ENCODE measurements at places on chromosomes 4 and X.
A peak's percentile ranks its signal among the peaks of the same experiment; 100 is the strongest.

DNA sequence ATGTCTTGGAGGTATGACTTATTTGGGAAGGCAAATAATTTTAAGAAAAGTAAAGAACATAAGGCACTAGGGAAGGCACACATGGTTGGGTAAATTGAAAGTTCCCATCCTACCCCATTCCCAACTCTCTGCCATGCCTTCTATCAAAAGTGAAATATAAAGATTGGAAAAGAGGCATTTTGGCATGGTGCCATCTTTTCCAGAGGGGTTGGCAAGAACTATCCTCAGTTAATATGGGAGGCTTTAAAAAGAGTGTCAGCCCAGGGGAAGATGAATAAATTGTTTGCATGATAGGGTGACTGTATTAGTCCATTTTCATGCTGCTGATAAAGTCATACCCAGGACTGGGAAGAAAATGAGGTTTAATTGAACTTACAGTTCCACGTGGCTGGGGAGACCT lies 150.8 kb upstream of the BOD1L1 start:
- peaks cover 8% of the 10 kb centered on the region for H3K4me1 ChIP-seq
- H3K27ac ChIP-seq: no peak overlapping the region
- peaks cover 2% of the 10 kb centered on the region for H3K36me3 ChIP-seq
- DNase-seq: no peak
- H3K27me3 ChIP-seq: no peaks in the 10 kb centered on the region
- H3K4me3 ChIP-seq: no peak overlapping the region

- no peak overlapping the region for H3K27ac ChIP-seq
- no peaks in the 10 kb centered on the region for H3K4me1 ChIP-seq
- no peaks in the 10 kb centered on the region for H3K27me3 ChIP-seq
- H3K4me3 ChIP-seq: no peak overlapping the region
- DNase-seq: no peak
Observed at GRCh38 chrX:38318606-38319005, 8.7 kb downstream of the RPGR start.

DNA sequence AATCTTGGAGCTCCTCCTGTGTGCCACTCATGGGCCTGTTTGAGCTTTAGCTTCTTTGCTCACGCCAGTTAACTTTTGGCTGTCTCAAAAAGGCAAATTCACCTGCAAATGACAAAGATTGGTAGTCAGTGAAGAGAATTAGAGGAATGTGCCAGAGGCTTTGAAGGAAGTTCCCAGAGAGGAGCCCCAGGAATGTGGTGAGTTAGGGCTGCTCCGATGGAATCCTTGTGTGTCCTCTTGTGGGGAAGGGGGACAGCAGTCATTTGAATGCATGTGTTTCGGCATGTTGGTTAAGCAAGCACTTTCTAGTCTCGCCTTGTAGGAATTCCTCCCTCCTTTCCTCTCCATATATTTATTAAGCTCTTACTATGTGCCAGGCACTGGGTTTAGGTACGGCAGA lies 62.9 kb downstream of the ELF4 start:
- no peaks in the 10 kb centered on the region for H3K4me1 ChIP-seq
- H3K4me3 ChIP-seq: no peak overlapping the region
- DNase-seq: no peak
- H3K36me3 ChIP-seq: peaks cover 22% of the 10 kb centered on the region

DNA sequence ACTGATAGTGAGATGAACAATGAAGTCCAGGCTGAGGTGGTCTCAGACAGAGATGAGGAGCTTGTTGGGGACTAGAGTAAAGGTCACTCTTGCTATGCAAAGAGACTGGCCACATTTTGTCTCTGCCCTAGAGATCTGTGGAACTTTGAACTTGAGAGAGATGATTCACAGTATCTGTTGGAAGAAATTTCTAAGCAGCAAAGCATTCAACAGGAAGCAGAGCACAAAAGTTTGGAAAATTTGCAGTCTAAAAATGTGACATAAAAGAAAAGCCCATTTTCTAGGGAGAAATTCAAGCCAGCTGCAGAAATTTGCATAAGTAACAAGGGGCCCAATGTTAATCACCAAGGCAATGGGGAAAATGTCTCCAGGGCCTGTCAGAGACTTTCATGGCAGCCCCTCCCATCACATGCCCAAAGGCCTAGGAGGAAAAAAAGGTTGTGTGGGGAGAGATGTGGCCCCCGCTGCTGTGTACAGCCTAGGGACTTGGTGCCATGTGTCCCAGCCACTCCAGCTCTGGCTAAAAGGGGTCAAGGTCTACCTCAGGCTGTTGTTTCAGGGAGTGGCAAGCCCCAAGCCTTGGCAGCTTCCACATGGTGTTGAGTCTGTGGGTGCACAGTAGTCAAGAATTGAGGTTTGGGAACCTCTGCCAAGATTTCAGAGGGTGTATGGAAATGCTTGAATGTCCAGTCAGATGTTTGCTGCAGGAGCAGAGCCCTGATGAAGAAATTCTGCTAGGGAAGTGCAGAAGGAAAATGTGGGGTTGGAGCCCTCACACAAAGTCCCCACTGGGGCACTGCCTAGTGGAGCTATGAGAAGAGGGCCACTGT lies 262.8 kb downstream of the DKK2 start:
- DNase-seq: no peak
- H3K27ac ChIP-seq: no peak overlapping the region
- H3K4me1 ChIP-seq: no peaks in the 10 kb centered on the region
- H3K36me3 ChIP-seq: no peaks in the 10 kb centered on the region
- no peak overlapping the region for H3K4me3 ChIP-seq
- H3K27me3 ChIP-seq: peaks cover 2% of the 10 kb centered on the region

DNA sequence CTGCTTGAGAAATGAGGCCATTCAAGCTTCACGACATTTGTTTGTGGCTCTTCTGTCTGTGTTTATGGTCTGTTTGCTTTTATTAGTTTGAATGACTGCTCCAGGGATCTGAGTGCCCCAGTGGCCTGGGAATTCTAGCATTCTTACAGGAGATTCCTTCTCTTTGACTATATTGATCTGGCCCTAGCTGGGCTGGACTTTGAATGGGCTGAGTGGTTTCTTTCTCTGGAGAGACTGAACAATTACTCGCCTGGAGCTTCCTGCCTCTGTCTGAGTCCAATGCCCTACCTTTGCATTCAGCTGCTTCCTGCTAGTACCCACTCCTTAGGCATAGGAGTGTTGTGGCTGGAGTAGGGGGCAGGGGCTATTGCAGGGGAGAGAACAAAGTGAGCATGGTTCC lies 51.2 kb upstream of the EDA start:
- peaks cover 4% of the 10 kb centered on the region for H3K4me1 ChIP-seq
- no peak for DNase-seq
- peak overlapping the region; percentile 8 for H3K27ac ChIP-seq
- no peaks in the 10 kb centered on the region for H3K27me3 ChIP-seq
- H3K36me3 ChIP-seq: no peaks in the 10 kb centered on the region
- H3K4me3 ChIP-seq: no peak overlapping the region

Data from neural crest cell (in vitro differentiated cells).